ENCODE measurements at places on chromosomes 2 and 18. TPM values are rescaled to one million over a fixed set of nuclear protein-coding genes. Genes with fewer than 3 reads are reported as not detected.

The LIMS2 gene
- total RNA-seq, result 6.6 TPM

The HOXD12 gene
- not detected for total RNA-seq

The RBMS1 gene
- total RNA-seq, result 6.3 TPM

The C1QL2 gene
- not detected for total RNA-seq

The AQP4 gene
- 0.35 TPM for total RNA-seq

The COLEC12 gene
- 4.7 TPM for total RNA-seq

The IRS1 gene
- 9.5 TPM for total RNA-seq

The CNTNAP5 gene
- not detected for total RNA-seq

The GPR35 gene
- 64.4 TPM for total RNA-seq

The GALNT14 gene
- total RNA-seq, result 0.15 TPM

The SOWAHC gene
- 22.1 TPM for total RNA-seq

The RNPEPL1 gene
- total RNA-seq, result 108 TPM

The MROH2A gene
- not detected for total RNA-seq

The FZD7 gene
- total RNA-seq, result 2.3 TPM

The LOXHD1 gene
- total RNA-seq, result not detected

The TCF4 gene
- 29.0 TPM for total RNA-seq

The C2orf49 gene
- 17.4 TPM for total RNA-seq

The OSBPL6 gene
- 0.72 TPM for total RNA-seq
